Bronchial epithelial cell (primary cell): ENCODE measurements at places on chromosomes 5 and 9. TPM values are rescaled to one million over a fixed set of nuclear protein-coding genes. Genes with fewer than 3 reads are reported as not detected.

The MEGF10 gene
- total RNA-seq, result 0.26 TPM in 1 of 2 replicates, not detected in the other

The ANKRD20A1 gene
- under 0.01 and 0.26 TPM in 2 replicates for total RNA-seq

The PCDHGA9 gene
- total RNA-seq, result 0.53 and 1.5 TPM in 2 replicates

The NOXA1 gene
- total RNA-seq, result 0.53 and 2.3 TPM in 2 replicates

GRCh38 chr5:124643336-124643735, 103.1 kb downstream of the ZNF608 start:
- DNase-seq, result no peak

- no peak for DNase-seq
Measured at GRCh38 chr5:136040746-136041415, 12.1 kb downstream of the TGFBI start.

DNA sequence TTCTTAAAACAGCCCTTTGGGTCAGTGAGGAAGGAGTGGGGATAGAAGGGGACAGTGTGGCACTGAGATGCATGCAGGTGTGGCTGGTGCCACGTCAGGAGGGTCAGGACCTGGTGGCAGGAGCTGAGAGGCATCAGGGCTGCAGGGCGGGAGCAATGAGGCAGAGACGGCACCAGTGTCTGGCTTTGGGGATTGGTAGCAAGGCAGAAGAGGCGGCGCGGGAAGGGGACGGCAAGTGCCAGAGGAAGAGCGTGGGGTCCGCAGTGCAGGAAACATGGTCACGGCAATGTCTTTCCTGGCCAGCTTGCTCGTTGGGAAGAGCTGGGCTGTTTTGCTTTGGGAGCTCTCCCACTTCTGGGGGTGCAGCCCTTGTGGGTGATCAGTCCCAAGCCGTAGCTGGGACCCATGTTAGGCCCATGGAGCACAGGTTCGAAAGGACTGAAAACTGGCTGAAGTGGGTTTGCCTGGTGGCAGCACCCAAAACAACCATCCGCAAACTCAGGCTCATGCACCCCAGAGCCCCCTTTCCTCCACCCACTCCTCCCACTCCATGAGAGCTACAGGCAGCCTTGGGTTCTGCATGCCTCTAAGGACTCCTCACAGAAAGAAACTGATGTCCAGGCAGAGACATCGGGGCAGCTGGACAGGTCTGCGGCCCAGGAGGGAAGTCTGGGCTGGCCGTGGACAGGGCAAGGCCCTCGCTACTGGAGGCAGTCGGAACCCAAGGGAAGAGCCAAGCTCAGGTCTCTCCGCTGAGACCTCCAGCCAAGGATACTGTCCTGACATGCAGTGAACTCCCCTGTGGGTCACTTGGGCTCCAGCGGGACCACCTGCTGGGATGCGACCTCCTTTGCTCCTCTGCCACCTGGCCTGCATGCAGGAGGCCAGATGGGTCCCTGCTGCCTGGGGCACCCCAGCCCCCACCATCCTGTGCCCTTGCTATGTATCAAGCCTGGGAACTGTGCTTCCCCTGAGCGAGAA, 104.4 kb downstream of the ZNF354C start:
- DNase-seq, result no peak

DNA sequence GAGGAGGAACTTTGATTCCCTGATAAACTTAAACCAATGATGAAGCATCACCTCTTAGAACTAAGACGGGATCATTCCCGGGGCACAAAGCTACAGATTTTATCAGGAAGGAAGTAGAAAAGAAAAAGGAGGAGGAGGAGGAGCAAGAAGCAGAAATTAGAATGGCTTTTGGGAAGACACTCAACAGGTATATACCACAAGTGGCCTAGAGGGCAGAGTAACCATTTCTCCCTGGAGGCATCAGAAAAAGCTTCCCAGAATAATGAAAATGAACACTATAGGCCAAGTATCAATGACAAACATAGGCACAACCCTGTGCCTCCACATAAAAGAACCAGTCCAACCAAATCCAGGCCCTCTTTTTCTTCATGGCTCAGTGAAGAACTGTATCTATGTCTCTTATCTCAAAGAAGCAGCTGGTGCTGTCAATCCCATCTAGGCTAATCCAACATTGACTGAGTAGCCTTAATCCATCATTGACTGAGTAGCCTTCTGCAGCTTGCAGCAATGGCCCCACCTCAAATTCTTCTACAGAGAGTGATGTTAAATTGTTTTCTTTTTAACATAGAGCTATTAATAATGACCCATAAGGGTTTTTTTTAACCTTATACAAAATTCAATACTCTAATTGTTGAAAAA, 178.8 kb upstream of the KIF2A start:
- DNase-seq, result no peak

- peak; percentile 95 for DNase-seq
Measured at GRCh38 chr9:117120061-117120460, 294.8 kb downstream of the ASTN2 start.
